ENCODE measurements at places on chromosomes 4 and X. TPM values are rescaled to one million over a fixed set of nuclear protein-coding genes. Genes with fewer than 3 reads are reported as not detected.
A peak's percentile ranks its signal among the peaks of the same experiment; 100 is the strongest.

GRCh38 chrX:78314561-78314960 lies 12.8 kb downstream of the CYSLTR1 start:
- DNase-seq = no peak

CYP4V2 gene
- 13.8 TPM for total RNA-seq

- DNase-seq = no peak
These were observed 37.3 kb upstream of the ARAF start for GRCh38 chrX:47523713-47524166.

NDP gene
- total RNA-seq = 0.15 TPM

DNA sequence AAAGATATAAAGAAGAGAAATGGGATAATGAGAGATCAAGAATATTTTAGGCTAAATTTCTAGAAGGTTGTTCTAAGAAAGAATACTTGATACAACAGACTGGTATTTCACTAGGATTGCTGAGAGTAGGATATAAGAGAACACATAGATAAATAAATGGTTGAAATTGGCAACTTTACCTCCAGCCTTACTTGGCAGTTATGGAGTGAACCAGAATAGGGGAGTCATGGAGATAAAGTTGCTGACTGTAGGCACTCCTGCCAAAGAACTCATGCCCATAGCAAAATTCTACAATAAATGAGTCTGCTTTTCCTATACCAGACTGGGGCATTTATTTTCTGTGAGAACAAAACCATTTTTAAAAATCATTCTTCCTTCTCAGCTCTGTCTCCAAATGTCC lies 26.4 kb upstream of the MMRN1 start:
- no peak for DNase-seq

- no peak for DNase-seq
These were observed 19.7 kb downstream of the SHOX start for GRCh38 chrX:650324-650723.

APLN gene
- total RNA-seq = 1,492 TPM

DNA sequence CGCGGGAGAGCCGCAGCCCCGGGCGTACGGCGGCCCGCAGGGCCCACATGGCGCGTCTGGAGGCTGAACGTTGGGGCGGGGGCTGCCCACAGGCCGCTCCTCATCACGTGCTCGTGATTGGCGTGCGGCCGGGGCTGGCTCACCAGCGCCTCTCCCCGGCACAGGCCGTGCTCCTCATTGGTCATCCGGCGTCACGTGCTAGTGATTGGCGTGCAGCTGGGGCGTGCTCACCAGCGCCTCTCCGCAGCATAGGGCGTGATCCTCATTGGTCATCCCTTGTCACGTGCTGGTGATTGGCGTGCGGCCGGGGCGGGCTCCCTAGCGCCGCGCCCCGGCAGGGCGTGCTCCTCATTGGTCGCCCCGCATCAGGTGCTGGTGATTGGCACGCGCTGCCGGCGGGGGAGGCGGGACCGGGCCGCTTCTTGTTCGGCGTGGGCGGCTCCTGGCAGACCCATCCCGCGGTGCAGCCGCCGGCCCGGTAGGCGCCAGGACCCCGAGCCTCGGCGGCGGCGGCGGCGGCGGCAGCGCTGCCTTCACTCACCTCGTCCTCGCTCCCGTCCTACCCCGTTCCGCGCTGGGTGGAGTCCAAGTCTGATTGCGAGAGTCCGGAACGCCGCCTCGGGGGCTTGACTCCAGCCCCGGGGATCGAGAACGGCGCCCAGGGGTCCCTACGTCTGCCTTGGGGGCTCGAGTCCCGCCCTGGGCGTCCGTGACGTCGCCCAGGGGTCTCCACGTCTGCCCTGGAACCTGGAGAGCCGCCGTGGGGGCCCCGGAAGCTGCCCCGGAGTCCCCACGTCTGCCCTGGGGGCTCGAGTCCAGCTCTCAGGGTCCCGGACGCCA lies at the start of gene GTPBP6:
Gene GTPBP6 (minus strand): TSS at position 58 of the 840 bp plus-strand sequence. CDS start 9 bp downstream, at position 49.
- peak; percentile 91 for DNase-seq

GABRE gene
- 20.7 TPM for total RNA-seq

RAB41 gene
- not detected for total RNA-seq

- DNase-seq = no peak
These were observed 109.6 kb downstream of the SHROOM4 start for GRCh38 chrX:50704360-50704759.

DNA sequence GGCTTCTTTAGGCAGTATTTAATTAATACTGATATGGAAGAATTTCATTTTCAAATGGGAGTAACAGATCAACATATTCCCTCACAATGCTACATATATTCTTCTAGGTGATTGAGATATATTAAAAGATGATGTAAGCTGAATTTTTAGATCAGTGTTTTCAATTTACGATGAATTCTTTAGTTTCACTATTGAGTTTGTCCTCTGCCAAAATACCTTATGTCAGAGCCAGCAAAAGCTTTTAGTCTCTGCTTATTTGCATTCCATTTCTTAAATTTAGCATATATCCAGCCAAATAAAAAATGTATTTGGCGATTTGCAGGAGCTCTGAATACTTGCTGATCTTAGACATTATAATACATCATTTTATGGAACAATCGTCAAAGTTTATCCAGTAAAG lies 144.3 kb downstream of the MOSPD2 start:
- no peak for DNase-seq

DNA sequence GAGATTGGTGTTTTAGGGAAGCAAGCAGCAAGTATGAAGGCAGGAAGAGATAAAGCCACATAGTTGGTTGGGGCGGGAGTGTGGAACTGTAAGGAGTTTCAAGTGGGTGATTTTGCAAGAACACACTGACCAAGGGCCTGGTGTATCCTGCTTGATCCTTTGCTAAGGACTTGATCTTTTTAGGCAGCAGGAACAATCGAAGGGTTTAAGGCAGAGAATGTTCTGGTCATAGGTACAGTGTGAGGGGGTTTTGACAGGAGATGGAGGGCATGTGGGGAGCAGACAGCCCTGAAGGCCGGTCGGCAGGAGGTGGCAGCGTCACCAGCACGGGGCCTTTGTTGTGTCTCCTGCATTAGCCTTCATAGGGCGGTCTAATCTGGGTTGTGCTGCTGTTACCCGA lies 54.7 kb downstream of the FAM193A start:
- DNase-seq = no peak

RFC1 gene
- total RNA-seq = 32.1 TPM

DNA sequence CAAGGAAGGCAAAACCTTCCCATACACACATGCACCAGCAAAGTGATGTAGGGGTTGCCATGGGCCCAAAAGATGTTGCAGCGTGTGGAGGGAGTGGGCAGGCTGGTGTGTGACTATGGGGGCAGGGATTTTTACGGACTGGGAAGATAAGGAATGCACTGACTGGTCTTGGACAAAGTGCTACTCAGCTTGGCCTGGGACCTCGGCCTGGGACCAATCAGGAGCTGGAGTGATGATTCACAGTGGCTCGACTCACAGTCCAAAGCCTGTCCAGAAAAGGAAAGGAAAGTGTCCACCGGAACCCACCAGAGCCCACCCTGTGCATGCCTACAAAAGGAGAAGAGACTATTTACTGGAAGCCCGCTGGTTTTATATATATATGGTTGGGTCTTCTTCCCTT lies 567.0 kb upstream of the GNPDA2 start:
- DNase-seq = no peak

- DNase-seq = no peak
These were observed 1079.5 kb upstream of the INTU start for GRCh38 chr4:126553248-126553647.

Data from glomerular endothelial cell (primary cell).